ENCODE measurements at places on chromosomes 11 and 22.

DNA sequence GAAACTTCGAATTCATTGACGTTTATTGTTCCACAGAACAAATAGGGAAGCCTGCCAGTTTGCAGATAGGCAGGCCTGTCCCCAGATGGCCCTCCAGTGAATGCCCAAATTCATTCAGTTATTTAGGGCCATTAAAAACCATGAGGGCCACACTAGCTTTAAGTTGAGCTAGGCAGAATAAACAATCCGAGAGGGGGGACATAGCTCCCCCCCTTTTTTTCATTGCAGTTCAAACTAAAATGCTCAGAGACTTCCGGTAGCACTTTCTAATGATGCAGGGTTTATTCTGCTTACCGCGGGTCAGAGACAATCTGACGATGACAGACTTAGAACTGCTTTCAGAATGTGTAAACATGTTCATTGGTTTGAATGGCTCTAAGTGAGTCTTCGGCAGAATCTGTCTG lies 72.0 kb downstream of the ZBTB16 start:
- DNase-seq: no peak

DNA sequence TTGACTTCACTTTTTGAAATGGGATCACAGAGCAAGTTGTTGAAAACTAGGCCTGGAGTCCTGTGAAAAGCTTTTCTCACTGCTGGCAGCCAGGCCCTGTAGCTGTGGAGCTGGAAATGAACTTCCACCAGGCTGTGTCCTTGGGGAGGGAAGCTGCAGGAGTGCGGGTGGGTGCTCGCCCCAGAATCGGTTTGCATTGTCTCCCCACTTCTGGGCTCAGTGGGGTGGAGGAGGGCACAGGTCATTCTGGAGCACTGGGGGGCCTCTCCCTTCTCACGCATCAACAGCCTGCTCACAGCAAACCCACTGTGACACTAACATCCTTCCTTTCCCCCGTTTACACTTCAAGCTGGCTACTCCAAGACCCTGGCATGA lies 15.2 kb downstream of the GLB1L2 start:
- DNase-seq: no peak

GRCh38 chr11:115636753-115637527 lies 132.7 kb upstream of the CADM1 start:
- DNase-seq: no peak

DNA sequence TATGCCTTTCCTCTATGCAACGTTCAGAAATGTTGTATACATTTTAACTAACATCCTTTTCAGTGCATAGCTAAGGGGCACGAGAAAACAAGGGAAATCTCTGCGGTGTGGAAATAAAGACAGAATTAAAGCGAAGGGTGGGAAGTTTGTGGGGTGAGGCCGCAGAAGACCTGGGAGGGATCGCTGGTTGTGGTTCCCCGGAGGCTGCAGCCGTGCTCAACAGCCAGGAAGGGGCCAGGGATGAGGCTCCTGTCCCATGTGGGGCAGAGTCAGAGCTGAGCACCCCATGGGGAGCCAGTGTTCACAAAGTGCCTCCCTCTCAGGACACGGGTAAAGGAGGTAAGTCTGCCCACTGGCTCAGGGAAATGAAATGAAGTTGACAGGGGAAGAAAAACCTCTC lies 67.5 kb downstream of the MYEOV start:
- no peak for DNase-seq

DNA sequence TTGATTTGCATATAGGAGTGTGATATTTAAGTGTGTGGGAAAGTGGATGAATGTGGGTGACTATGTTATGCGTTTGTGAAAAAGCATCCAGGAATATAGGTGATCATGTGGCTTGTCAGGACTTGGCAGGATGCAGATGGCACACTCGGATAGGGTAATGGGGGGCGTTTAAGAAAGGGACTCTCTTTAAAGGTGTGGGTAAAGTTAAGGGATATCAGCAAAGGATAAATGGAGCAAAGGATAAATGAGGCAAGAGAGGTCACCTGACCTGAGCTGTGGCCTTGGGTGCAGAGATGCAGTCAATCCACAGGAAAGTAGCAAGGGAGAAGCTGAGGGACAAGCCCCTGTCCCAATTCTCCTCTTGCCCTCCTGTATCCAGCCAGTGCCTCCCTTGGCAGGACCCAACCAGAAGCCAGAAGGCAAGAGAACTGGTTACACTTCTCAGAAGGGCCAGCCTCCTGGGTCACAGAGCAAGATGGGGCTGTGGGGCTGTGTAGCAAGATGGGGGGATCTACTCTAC lies 47.5 kb upstream of the GRAMD1B start:
- DNase-seq: no peak

DNA sequence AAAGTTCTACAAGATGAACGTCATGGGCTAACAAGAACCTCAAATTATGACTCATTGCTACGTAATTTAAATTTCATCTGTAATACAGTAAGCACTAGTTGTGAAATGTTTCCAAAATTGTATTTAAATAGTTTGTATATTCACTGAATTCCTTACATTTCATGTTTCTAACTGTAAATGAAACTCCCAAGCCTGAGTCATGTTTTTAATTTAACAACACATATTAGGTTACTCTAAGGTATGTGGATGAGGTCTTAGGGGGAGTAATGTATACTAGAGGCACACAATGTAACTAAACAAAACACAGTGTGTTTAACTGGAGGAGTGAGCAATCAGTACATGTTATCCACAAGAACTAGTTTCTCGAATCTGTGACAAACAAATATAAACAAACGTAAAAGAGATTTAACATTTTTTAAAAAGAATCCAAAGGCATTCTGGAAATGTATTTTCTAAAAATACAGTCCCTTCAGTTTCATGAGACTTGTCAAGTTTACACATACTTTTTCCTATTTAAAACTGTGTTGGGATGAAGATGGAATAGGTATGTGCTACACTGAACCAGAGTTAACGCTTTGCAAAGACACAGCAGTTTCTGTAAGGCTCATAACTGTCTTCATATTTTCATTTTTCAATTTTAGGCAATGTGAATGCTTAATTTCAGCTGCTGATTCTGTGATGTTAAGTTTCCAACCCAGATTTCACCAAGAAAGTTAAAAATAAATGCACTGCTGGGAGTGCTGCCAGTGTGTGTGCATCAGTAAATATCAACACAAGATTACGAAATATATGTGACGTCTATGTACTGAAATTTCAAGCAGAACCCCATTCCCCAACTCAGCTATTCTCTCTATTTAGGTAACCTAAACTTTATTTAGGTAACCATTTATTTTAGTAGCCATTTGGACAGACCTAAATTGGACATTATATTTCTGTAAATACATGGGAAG lies 52.6 kb downstream of the PITPNB start:
- no peak for DNase-seq

- peak; percentile 46 for DNase-seq
Observed at GRCh38 chr11:66745356-66746235, 16.6 kb upstream of the SPTBN2 start.

DNA sequence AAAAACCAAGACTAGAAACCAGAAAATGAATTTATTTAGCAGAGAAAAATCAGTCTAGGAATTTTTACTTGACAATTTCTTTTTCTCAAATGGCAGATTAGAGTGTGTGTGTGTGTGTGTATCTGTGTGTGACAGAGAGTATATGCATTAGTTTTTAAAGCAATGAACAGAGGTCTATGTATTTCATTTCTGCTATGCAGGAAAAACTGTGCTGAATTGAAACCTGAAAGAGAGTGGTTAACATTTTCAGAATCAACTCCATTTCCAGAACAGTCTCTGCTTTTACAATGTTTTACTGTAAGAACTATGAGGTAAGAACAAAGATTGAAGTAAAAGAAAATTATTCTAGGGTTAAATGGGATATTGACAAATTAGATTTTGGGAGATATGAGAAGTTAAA lies 114.8 kb downstream of the GRM5 start:
- DNase-seq: no peak

DNA sequence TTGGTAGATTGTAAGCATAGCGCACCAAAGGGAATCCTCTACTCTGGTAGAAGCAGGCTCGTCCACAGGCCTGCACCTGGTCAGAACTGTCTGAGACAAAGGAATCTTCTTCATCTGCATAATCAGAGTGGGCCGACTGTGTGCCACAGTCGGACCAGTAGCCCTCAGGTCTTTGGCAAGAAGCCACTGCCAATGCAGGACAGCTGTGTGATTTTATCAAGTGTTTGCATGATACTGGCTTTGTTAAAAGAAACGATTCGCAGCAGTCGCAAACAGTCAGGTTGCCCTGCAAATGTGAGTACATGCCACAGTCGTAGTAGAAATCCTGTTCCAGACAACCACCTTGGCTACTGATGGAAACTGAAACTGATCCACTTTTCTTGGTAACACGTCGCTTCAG lies 4.9 kb upstream of the CCDC34 start:
- DNase-seq: no peak

GRCh38 chr22:33811208-33811607 lies 109.1 kb downstream of the LARGE1 start:
- DNase-seq: no peak

- DNase-seq: no peak
Observed at GRCh38 chr11:110077831-110078325, 15.3 kb upstream of the ZC3H12C start.

DNA sequence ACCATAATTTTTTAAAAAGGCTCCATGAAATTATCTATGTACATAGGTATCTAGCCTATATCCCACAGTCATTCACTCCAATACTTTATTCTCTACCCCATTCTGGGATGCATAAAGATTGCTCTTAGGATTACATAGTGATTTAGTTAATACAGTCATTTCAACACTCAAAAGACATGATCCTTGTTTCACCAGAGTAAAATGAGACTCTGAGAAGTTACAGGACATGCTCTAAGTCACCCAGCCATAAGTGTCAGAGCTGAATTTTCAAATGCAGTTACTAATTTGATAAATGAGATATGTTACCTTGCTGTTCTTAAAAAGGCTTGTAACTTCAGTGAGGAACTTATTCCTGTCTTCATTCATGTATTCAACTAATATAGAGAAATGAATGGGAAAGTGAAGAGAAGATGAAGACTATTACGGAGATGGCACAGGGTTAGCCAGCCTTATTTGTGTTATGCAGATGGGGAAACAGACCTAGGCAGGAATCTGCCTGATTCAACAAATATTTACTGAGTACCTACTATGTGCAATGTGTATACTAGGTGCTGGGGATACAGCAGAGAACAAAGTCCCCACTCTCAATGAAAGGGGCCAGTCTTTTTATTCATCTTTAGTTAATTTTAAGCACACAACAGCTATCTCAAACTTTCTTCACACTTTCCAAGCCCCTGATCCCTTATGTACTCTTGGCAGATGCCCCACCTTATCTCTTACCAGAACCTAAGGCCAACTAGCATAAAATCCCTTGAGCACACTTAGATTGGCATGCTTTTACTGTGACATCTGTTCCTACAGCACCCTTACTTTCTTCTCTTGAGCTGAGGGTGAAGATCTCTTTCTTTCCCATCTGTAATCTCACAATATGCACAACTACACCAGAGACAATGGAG lies 21.6 kb downstream of the MAPK1 start:
- no peak for DNase-seq

DNA sequence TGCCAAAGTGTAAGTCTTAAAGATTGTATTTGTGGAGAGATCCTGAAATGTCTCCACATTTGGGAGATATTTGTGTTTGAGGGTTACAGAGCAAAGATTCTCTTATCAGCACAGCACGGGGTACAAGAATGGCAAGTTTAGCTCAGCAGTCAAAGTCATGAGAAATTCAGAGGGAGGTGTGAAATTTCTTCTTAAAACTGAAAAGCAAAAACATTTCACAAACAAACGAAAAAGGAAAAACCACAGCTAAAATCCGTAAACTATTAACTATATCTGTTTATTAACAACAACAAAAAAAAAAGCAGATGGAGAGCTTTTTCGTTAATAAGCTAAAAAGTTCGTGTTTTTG lies 40.9 kb upstream of the ETS1 start:
- DNase-seq: no peak

DNA sequence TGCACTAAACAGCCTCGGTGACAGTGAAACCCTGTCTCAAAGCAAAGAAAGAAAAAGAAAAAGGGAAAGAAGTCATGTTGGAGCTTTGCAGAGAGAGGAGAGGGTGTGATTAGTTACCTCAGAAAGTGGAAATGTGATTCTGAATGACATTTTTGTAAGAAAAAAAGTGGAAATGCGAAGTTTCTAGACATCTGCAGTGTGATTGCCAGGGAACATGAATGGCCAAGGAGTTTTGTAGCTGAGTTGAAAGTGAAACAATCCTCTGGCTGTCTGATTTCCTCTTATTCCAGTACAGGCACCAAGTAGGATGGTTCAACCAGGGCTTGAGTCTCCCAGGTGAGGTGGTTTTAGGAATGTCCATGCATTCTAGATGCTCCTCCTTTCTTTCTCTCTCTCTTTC lies 17.8 kb upstream of the SYVN1 start:
- DNase-seq: no peak

DNA sequence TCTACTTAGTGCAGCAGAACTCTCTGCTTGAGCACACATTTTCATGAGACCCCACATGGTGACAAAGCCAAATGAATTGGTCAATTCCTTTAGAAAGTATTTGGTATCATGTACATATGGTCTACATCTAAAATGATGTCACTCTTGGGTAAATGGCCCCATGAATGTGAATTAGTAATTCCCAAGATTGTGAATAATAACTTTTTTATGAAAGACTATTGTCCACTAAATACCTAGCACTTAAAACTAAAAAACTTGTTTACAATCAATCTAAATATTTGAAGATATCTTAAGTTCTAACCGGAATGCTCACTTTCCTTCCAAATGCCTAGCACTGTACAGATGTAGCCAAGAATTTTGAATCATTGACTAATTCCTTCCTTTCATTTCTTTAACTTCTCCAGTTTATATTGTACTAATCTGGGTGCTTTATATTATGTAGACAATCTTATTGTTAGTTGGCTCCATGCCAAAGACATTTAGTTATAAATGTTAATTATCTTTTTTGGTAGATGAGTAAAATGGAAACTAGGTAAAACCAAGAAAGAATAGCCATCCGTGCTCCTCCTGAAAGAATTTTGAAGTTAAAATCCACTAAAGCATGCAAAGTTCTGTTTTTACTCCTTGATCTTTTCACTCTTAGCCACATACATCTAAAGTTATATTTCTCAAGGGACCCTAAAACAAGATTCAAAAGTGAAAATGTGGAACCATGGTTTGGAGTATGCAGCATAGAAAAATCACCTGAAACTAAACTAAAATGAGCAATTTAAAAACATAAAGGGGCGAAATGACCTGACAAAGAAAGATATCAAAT lies 145.0 kb upstream of the ARHGAP20 start:
- no peak for DNase-seq

GRCh38 chr11:116890193-116890592 lies 52.8 kb upstream of the APOA1 start:
- DNase-seq: no peak

Data from stimulated activated CD4-positive, alpha-beta T cell treated with anti-CD3 and anti-CD28 coated beads, Interleukin-4, amount 100 ng/mL, for 1 hour (primary cell).